ENCODE measurements at places on chromosomes 7 and 10.

DNA sequence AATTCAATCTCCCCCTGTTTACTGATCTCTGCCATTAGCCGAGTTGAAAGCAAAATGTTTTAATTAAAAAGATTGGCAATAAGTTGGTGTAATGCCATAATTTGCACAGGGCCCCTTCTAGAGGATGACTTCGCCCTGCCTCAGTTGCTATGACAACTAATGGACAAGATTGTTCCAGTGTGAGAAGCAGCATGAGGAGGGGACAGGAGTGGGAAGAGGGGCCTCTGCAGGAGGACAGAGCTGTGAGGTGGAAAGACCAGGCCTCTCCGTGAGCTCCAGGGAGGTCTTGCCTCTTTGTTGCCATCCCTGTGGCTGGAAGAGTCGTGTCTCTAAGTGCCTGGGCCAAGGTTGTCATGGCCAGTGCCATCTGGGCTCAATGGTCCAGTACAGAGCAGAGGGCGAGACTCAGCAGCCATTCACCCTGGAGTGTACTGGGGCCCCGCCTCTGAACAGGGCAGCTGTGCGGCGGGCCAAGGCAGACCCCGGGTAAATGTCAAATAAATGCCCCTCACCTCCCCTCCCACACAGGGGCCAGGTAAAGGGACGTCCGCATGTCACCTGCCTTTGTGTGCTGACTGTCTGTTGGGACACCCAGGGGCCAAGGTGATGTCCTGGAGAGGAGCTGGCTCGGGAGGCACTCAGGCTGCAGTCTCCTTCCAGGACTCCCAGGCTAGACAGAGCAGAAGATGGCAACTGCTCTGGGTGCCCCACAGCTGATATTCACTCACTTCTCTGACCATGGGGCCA lies 97.0 kb upstream of the RET start:
- DNase-seq = no peak

GRCh38 chr7:157634401-157635147 lies 297.8 kb downstream of the DNAJB6 start:
- DNase-seq = no peak

DNA sequence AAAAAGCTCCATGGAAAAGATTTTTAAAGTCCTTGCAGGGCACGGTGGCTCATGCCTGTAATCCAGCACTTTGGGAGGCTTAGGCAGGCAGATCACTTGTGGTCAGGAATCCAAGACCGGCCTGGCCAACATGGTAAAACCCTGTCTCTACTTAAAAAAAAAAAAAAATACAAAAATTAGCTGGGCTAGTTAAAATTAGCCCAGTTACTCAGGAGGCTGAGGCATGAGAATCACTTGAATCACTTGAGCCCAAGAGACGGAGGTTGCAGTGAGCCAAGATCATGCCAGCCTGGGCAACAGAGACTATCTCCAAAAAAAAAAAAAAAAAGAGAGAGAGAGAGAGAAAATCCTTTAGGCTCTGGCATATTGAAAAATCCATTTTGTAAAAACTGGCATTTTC lies 61.9 kb downstream of the CCDC6 start:
- no peak for DNase-seq

DNA sequence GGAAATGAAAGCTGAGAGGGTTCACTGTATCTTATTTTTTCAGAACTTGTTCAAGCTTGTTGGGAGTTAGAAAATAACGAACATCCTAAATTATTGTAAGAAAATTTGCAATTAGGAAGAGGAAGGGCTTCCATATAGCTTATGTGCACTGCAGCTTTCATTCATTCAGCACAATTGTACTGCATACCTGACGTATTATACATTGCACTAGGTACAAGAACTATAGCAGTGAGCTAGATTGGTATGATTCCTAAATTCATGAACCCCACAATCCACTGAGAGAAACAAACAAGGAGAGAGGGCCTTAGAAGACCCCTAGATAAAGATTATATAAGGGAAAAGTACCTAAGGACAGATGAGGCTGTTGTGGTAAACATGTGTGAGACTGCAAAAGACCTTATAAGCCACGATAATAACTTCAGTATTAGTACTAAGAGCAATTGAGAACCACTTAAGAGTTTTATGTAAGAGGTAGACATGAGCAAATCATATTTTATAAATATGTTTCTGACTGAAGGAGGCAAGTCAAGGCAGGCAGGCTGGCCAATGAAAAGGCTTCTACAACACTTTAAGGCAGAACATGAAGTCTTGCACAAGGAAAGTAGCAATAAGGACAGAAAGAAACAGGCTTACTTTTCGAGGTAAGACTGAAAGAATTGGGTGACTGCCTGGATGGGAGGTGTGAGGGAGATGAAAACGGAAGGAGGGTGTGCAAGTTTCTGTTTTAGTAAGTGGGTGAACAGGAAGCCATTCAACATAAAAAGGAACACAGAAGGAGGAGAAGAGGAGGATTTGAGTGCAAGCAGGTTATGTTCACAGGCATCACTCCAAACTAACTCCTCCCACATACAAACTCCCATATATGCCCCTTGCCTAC lies 77.9 kb upstream of the LRRN3 start:
- DNase-seq = no peak
